Bone marrow (tissue), 2 donors: ENCODE measurements at places on chromosomes 7 and 10.

DNA sequence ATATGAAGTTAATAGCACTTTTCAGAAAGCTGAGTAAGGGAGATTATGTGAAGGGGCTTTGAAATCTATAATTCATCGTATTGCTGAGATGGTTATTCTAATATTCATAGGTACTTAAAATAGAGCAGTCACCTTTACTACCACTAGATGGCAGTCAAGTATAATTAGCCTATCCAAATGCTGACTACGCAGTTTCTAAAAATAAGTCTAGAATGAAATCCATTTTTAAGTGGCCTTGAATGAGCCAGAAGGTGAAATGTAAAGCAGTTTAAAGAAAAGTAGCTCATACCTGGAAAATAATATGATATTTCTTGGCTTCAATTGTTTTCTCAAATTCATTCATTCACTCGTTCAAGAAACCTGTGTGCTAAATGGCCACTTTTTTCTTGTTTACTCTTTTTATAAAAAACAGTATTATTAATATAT is 1277.1 kb downstream of the GATA3 start:
- no peak for DNase-seq

GRCh38 chr10:23432639-23433038 is 6.2 kb upstream of the OTUD1 start:
- DNase-seq = no peak

DNA sequence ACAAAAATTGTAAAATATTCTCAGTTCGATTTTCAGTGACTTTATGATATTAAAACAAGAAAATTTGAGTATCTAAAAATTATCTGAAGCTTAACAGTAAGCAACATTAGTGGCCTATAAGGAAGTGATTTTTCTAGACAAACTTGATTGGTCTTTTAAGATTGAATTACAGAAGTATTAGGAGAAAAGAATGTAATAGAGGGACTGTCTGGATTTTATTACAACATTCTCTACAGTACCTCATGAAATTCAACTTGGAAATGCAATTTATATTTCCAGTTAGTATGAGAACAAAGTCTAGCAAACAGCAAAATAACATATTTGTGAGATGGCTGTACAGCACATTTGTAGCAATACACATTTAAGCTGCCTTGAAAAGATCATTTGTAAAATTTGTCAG is 18.8 kb downstream of the REEP3 start:
- no peak for DNase-seq

DNA sequence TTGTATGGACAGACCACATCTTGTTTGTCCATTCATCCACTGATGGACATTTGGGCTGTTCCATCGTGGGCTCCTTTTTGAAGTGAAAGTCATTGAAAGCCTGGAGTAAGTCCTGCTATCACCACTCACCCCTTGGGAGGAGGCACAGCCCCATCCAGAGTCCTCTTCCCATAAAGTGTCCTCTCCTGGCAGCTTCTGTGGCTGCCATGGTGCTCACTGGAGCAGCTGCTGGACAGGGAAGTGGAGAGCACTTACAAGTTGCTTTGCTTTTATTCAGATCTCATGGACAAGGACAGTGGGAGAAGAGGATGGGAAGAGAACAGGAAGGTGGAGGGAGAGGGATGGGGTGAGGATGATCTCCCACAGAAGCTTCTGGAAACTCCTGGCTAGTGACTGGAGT is 18.5 kb upstream of the EIF5AL1 start:
- no peak for DNase-seq

DNA sequence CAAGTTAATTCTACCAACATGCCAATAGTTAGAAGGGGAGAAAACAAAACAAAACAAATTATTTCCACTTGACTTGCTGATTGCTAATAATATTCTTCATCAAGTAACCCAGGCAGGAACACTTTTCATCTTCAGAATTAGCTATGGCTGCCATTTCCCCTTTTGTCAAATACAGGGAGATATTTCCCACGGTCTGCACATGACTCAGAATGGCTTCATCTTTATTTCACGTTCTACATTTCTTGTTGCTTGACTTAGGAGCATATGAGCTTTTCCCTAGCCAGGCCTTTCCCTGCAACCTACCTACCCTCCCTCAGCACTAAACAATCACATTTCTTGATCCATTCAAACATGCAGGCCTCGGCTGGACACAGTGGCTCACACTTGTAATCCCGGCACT is 6.5 kb downstream of the CPVL start:
- DNase-seq = no peak

- DNase-seq = no peak
These were observed 2.6 kb upstream of the ZPBP start for GRCh38 chr7:50095634-50096033.

DNA sequence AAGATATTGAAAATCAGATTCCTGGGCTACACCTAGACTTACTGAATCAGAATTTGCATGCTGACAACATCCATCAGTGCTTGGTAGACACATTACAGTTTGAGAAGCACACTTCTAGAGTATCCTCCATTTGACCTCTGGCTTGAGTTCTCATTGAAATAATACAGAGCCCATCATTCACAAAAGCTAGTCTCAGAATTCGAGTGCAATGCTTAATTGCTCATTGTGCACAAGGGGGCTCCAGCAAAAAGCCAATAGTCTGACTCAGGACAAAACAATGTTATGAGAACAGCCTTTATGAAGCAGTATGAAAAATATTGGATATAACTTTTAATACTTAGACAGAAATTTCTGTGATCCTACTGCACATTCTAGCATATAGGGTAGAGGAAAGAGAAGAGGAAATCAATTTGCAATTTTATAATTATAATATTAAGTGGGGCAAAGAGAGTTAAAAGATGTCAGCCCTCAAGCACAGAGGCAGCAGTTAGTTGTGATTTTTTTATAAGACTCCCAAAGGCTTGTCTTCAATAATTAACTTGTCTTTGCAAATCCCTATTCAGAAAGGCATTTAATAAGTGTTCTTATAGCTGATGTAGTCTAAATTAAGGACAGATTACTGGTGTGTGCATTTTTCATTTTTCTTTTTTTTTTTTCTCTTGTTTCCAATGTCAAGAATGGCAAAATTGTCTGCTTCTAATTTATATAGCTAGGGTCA is 105.8 kb upstream of the ANK3 start:
- DNase-seq = no peak

GRCh38 chr7:84251277-84251781 is 56.7 kb upstream of the SEMA3A start:
- DNase-seq = no peak

GRCh38 chr10:17910125-17910789 is 41.5 kb upstream of the SLC39A12 start:
- DNase-seq = peak; percentile 48

- no peak for DNase-seq
These were observed 202.1 kb downstream of the ATRNL1 start for GRCh38 chr10:115295213-115295805.

DNA sequence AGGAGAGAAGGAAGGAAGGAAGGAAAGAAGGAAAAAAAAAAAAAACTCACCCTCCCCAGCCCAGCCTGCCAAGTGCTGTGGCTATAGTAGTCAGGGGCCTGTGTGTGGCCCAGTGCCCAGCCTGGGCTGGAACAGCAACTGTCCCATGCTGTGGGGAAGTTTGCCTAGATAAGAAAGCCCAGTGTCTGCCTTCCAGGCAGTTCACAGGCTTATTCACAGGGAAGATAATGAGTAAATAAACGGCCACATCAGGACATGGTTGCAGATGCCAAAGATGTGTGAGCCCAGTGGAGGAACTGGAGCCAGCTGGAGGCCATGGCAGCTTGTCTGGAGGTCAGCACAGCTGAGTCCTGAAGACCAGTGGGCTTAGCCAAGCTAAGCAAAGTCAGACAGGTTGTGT is 132.4 kb upstream of the FOXK1 start:
- DNase-seq = no peak

- DNase-seq = no peak
These were observed 58.1 kb downstream of the SHH start for GRCh38 chr7:155754165-155754564.

DNA sequence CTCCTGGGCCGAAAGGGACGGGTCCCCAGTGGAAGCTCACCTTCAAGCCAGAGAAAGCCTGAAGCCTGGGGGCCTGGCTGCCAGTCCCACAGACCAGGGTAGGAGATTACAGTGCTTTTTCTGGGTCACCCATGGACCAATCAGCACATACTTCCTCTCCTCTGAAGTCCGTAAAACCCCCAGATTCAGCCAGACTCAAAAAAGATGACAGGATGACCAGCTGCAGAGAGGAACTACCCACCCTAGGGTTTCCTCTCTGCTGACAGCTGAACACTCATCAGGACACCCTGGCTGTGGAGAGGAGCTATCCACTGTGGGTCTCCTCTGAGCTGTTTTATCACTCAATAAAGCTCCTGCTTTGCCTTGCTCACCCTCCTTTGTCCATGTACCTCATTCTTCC is 78.0 kb downstream of the SAMD9 start:
- peak; percentile 33 for DNase-seq

DNA sequence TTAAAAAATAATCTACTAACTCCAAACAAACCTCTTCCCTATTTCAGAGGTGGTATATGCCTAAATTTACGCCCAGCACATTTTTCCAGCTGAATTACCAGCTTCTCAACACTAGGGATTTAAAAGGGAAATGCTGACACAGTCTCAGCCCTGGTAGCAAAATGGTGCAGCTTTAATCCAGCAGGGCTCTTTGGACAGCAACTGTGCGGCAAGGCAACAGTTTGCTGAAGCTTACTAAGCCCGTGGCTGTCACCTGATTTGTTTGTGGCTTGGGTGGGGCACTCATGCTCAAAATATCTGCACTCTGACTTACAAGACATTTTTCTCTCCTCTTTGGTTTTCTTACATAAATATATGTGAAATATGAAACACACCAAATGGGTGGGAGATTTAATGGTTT is 206.7 kb downstream of the POU6F2 start:
- DNase-seq = no peak

GRCh38 chr10:70093335-70093944 is 39.2 kb downstream of the AIFM2 start:
- no peak for DNase-seq

DNA sequence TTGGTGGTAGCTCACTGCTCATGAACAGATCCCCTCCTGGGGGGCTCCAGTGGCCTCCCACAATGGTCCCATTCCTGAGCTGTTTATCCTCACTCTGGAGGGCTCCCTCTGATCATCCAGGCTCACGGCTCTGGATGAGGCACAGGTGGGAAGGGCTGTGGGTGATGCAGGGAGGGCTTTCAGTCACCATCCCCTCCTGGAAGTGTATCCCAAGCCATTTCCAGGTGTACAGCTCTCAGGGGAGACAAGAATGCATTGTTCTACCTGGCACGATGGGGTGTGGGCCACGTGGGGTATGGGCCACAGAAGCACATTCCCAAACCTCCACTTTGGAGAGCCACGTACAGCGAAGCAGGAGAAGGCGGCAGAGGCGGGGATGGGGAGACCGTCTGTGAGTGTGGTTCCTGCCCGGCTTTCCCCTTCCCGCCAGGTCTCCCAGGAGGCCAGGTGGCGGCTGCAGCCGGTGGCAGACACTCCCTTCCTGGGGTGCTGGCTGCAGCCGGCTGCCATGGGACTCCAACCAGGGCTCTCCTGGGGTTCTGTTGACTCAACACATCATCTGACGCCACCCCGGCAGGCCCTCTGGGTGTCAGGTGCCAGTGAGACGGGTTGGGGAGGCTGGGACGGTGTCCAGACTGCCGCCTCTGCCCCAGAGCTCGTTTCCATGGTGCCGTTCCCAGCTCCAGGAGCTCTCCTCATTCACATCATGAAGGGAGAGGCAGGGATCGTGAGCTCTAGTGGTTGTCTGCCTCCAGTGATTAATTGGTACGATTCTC is 169.7 kb upstream of the RHEB start:
- no peak for DNase-seq

DNA sequence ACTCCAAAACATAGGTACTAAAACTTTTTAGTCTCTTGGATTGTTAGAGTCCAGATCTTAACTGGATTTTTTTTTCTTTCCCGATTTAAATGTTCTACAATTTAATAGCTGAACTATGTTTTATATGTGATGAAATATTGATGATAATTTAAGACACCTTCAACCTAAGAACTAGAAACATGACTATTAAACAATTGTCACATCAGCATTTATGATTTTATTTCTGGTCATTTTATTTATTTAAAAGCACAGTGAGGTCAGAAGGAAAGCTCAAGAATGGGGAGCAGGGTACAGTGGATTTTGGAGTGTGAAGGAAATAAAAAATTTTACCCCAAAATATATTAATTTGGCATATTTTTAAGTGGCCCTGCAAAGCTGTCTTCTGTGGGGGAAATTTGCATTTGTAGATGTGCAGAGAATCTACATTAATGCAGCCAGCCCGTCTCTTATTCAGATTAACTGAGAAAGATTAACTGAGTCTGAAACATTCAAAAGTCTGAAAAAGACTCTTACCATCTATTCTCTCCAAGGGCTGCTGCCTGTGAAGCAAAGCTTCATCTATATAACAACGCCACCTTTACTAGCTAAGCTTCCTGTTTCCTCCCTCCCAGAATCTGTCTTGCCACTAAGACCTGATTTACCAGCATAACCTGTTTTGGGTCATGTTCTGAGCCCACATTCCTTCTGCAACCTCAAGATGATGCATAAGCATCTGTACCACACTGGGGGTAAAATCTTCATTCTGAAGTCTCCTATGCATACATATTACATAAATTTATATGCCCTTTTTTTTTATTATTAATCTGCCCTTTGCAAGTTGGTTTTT is 86.4 kb downstream of the TMEM106B start:
- no peak for DNase-seq

DNA sequence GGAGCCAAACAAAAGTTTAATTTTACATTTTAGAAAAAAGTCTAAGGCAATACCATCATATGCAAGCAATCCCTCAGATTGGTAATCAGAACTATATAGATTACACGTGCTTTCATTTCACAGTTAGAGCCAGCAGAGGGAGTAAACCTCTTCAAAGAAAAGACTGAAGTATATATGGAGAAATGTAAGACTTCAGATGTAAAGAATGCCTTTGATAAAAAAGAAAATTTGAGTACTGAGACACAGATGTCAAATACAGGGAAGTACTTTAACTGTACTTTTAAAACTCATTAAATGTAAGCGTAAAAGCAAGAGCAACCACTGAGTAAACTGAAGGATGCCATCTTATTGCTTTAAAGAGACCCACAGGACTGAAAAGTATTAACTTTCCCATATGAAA is 101.4 kb upstream of the FAM133B start:
- DNase-seq = no peak

DNA sequence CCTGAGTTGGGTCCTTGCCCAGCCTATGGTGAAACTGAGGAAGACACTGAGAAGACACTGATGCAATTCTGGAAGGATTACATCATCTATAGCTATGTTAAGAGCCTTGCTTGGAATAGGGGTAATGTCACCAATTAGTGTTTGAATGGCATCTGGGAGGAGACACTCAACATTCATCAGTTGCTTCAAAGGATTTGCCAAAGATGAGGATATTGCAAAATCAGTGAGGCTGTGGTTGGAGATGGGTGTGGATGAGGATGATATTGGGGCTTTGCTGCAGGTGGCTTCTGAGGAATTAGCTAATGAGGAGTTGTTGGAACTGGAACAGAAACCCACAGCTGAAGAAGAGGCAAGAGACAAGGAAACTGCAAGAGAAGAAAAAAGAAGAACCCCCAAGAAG is 146.7 kb upstream of the SP4 start:
- DNase-seq = no peak

GRCh38 chr7:30053068-30053467 is 24.9 kb downstream of the PLEKHA8 start:
- no peak for DNase-seq
